ENCODE measurements at places on chromosomes 16 and 17. TPM values are rescaled to one million over a fixed set of nuclear protein-coding genes. Genes with fewer than 3 reads are reported as not detected.

GRCh38 chr17:65093930-65094329 lies 37.4 kb upstream of the GNA13 start:
- DNase-seq = no peak
- H3K36me3 ChIP-seq = peaks cover 8% of the 10 kb centered on the region
- H3K4me1 ChIP-seq = no peaks in the 10 kb centered on the region
- no peak overlapping the region for H3K4me3 ChIP-seq
- H3K27ac ChIP-seq = no peak overlapping the region

- no peak overlapping the region for H3K27ac ChIP-seq
- H3K4me1 ChIP-seq = peaks cover 20% of the 10 kb centered on the region
- H3K4me3 ChIP-seq = no peak overlapping the region
- H3K36me3 ChIP-seq = peaks cover 14% of the 10 kb centered on the region
- H3K27me3 ChIP-seq = peaks cover 13% of the 10 kb centered on the region
These were observed 120.3 kb downstream of the RBFOX3 start for GRCh38 chr17:79490530-79490929.

- H3K27me3 ChIP-seq = peaks cover 4% of the 10 kb centered on the region
- no peak for DNase-seq
- peaks cover 6% of the 10 kb centered on the region for H3K4me1 ChIP-seq
- H3K4me3 ChIP-seq = no peak overlapping the region
These were observed 2.6 kb downstream of the TRAPPC2L start for GRCh38 chr16:88859381-88860091.

GRCh38 chr17:41803049-41804020 lies 8.4 kb downstream of the P3H4 start:
- peaks cover 3% of the 10 kb centered on the region for H3K4me1 ChIP-seq
- peaks cover 4% of the 10 kb centered on the region for H3K27me3 ChIP-seq

DNA sequence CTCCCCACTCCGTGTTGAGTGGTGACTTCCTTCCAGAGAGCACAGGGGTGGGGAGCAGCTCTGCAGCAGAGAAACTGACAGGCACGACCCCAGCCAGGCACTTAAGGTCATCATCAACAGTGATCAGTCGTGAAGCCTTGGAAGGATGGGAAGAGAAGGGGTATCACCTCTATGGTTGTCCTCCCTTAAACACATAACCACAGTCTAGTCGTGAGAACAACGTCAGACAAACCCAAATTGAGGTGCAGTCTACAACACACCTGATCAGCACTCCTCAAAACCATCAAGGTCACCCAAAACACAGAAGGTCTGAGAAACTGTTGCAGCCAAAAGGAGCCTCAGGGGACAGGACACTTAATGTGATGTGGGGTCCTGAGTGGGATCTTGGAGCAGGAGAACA lies 68.3 kb downstream of the MPRIP start:
- no peak overlapping the region for H3K27ac ChIP-seq
- no peak overlapping the region for H3K4me3 ChIP-seq
- no peak for DNase-seq
- peaks cover 71% of the 10 kb centered on the region for H3K4me1 ChIP-seq
- no peaks in the 10 kb centered on the region for H3K36me3 ChIP-seq

GRCh38 chr17:10198509-10199249 lies at the start of gene GAS7:
Gene GAS7 (minus strand): TSS chr17:10198606.
- H3K36me3 ChIP-seq = peaks cover 28% of the 10 kb centered on the region
- H3K27me3 ChIP-seq = peaks cover 11% of the 10 kb centered on the region
- peaks cover 2% of the 10 kb centered on the region for H3K4me1 ChIP-seq
- DNase-seq = peak; percentile 74
- no peak within 1 kb of the TSS for H3K27ac ChIP-seq

- H3K4me1 ChIP-seq = no peaks in the 10 kb centered on the region
- H3K27me3 ChIP-seq = peaks cover 14% of the 10 kb centered on the region
- no peak overlapping the region for H3K4me3 ChIP-seq
- H3K27ac ChIP-seq = no peak overlapping the region
- no peak for DNase-seq
These were observed 39.3 kb downstream of the ENGASE start for GRCh38 chr17:79113699-79114457.

DNA sequence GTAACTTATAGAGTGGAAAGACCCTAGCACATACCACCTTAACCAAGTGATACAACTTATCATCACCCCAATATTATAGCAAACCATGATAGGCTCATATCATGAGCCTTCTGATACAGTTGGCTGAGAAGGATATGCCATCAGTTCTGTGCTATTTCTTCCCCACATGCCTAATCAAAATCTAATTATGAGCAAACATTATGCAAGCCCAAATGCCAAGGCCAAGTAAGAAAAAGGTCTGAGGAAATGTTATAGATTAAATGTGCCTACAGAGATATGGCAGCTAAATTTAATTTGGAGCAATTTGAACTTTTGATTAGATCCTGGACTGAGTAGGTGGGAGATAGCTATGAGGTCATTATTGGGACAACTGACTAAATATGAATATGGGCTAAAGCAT lies 225.9 kb upstream of the PMFBP1 start:
- no peaks in the 10 kb centered on the region for H3K4me1 ChIP-seq
- H3K27ac ChIP-seq = no peak overlapping the region
- H3K36me3 ChIP-seq = peaks cover 6% of the 10 kb centered on the region
- DNase-seq = no peak
- H3K4me3 ChIP-seq = no peak overlapping the region
- H3K27me3 ChIP-seq = no peaks in the 10 kb centered on the region

- peaks cover 8% of the 10 kb centered on the region for H3K27me3 ChIP-seq
- no peak overlapping the region for H3K27ac ChIP-seq
- no peak for DNase-seq
- H3K4me1 ChIP-seq = no peaks in the 10 kb centered on the region
- no peak overlapping the region for H3K4me3 ChIP-seq
These were observed 22.2 kb downstream of the SLC38A8 start for GRCh38 chr16:84020353-84020752.

DNA sequence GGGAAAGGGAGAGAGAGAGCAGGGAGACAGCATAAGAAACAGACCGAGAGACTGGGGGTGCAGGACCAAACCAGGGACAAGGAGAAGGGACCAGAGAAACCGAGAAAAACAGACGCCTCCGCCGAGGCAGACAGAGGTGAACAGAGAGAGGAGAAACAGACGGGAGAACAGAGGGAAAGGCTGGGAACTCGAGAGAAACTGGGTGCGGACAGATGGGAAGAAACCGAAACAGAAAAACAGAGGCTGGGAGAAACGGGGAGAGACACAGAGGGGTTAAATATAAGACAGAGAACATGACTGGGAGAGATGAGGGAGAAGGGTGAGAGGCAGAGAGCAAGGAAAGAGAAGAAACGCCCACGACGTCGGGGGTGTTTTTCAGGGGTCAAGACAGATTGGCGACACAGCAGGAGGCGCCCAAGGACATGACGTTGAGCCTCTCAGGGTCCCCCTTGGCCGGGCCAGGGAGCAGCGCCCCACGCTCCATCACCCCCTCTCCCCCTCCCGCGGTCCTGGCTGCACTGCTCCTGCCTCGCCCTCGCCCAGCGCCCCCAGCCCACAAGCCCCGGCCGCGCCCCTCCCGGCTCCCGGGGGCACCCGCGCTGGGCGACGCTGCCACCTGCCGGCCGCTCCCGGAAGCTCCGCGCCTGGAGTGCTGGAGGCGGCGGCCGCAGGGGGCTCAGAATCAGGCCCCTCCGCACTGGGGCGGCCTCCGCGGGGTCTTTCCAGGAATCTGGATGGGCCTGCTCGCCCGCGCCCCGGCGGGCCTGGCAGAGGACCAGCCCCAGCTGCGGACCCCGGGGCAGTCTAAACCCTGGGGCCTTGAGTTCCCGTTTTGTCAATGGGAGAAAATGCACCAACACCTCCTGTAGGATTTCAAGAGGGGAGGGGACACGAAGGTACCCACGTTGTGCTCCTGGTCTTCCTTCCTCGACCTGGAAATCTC lies 1.3 kb upstream of the TMEM92 start:
- DNase-seq = peak; percentile 85
- H3K4me1 ChIP-seq = no peaks in the 10 kb centered on the region
- H3K27ac ChIP-seq = peak overlapping the region; percentile 19
- H3K36me3 ChIP-seq = no peaks in the 10 kb centered on the region

DNA sequence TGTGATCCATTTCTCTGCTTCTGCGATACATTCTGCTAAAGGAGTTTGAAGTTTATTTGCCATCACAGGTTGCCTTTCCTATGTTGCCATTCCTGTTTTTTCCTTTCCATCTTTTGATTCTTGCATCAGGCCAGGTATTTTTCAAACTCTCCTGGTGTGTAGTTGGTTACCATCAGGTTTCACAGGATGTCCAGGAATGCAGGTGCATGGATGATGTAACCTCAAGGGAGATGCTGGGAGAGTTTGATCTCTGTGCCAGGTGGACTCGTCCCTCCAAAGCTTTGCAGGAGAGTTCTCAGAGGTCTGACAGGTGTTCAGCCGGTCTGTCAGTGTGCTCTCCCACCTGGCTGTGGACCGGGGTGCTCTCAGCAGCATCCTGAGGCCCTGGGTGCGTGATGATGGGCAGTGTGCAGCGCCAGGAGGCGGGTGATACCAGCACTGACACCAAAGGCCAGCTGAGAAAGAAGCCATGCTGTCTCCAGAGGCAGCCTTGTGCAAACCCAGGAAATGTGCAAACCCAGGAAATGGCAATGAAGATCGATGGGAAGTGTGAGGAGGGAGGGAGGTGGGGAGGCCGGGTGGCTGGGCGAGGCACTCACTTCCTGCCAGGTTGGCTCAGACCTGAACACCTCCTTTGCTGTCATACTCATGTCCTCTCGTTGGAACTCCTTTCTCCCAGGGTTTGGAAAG lies 1.7 kb downstream of the ATP2C2 start:
- H3K36me3 ChIP-seq = no peaks in the 10 kb centered on the region
- H3K4me3 ChIP-seq = no peak overlapping the region
- no peak for DNase-seq
- peaks cover 5% of the 10 kb centered on the region for H3K4me1 ChIP-seq
- peaks cover 6% of the 10 kb centered on the region for H3K27me3 ChIP-seq

- no peaks in the 10 kb centered on the region for H3K4me1 ChIP-seq
- H3K27ac ChIP-seq = no peak overlapping the region
- H3K4me3 ChIP-seq = no peak overlapping the region
- no peaks in the 10 kb centered on the region for H3K27me3 ChIP-seq
- H3K36me3 ChIP-seq = no peaks in the 10 kb centered on the region
These were observed 81.0 kb upstream of the MYOCD start for GRCh38 chr17:12584727-12585126.

DNA sequence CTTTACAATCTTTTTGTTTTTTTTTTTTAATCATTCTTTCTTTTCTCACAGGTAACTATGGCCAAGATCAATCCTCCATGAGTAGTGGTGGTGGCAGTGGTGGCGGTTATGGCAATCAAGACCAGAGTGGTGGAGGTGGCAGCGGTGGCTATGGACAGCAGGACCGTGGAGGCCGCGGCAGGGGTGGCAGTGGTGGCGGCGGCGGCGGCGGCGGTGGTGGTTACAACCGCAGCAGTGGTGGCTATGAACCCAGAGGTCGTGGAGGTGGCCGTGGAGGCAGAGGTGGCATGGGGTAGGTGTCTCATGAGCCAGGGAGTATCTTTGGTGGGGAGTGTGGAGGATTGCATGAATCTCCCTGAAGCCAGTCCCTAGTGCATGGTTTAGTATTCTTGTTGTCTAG lies 4.9 kb downstream of the FUS start:
- H3K4me1 ChIP-seq = peaks cover 15% of the 10 kb centered on the region
- peaks cover 12% of the 10 kb centered on the region for H3K27me3 ChIP-seq
- no peak overlapping the region for H3K4me3 ChIP-seq

- H3K36me3 ChIP-seq = peaks cover 4% of the 10 kb centered on the region
- H3K27ac ChIP-seq = no peak overlapping the region
- H3K4me3 ChIP-seq = peak overlapping the region; percentile 61
These were observed 3.0 kb downstream of the DLX4 start for GRCh38 chr17:49971848-49972485.

- no peak overlapping the region for H3K4me3 ChIP-seq
- DNase-seq = peak; percentile 2
- H3K27ac ChIP-seq = no peak overlapping the region
- H3K36me3 ChIP-seq = no peaks in the 10 kb centered on the region
These were observed 116.6 kb downstream of the METRNL start for GRCh38 chr17:83196024-83196365.

DNA sequence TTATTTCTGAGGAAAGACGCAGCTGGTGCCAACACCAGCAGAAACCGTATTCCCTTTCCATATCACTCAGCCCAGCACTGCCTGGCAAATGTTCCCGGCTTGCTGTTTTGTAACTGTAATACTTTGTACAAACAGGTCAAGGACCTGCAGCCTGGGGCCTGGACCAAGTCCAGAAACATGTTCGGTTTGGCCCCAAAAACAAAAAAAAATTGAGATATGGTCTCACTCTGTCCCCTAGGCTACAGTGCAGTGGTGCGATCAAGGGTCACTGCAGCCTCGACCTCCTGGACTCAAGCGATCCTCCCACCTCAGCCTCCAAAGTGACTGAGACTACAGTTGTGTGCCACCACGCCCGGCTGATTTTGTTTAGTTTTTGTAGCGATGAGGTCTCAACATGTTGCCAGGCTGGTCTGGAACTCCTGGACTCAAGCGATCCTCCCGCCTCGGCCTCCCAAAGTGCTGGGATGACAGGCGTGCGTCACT lies 1.2 kb downstream of the HAGH start:
- no peak overlapping the region for H3K27ac ChIP-seq
- H3K27me3 ChIP-seq = peaks cover 2% of the 10 kb centered on the region
- no peak for DNase-seq
- H3K4me1 ChIP-seq = peaks cover 16% of the 10 kb centered on the region

DNA sequence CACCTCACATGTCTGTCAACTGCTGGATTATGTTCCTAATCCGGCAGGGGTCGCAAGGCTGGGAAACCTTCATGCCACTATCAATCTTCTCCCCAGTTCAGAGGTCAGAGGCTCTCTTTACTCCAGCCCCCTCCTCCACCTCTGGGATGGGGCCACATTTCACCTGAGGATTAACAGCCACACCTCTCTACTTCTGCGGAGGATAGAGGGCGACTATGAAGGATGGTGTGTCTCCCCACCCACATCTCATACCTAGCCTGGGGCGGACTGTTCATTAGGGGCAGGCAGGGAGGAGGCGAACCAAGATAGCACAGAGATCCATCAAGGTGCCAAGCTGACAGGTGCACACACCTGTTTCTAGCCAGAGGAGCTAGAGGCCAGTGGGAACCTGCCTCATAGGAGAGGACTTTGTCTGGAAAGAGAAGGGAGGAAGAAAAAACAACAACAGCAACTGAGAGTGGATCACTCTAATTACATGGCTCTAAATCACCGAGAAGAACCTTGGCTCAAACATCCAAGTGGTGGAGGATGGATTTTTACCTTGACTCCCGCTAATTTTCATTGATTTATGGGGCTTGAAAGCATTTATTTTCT lies 41.9 kb upstream of the SKAP1 start:
- no peaks in the 10 kb centered on the region for H3K4me1 ChIP-seq
- no peak for DNase-seq
- H3K27ac ChIP-seq = no peak overlapping the region
- peaks cover 4% of the 10 kb centered on the region for H3K27me3 ChIP-seq
- no peak overlapping the region for H3K4me3 ChIP-seq

VPS35 gene
- 111 TPM for total RNA-seq

SRR gene
- 22.0 TPM for total RNA-seq

CHST4 gene
- total RNA-seq = not detected

HSD3B7 gene
- total RNA-seq = 2.0 TPM

GNG13 gene
- not detected for total RNA-seq

CCL3 gene
- total RNA-seq = not detected

FAAP100 gene
- total RNA-seq = 56.5 TPM

POLDIP2 gene
- 73.5 TPM for total RNA-seq
